Cerebellar nuclear complex (tissue), 1 donor: ENCODE measurements at places on chromosomes 12 and 14.

DNA sequence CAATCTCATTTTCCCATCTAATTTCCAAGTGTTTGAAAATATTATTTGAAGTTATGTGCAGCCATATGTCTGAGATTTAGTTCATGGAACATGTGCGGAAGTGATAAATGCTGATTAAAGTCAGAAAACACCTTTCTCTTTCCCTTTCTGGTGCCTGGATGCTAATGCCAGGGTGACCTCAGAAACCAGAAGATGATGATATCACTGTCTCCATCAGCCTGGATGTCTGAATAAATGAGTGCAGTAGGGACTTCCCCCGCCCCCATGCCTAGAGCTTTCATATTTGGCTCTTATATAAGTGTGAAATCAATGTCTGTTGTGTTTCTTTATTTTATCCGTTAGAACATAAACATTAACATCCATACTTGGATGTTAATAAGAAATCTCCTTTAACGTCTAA, 261.9 kb upstream of the LRIG3 start:
- no peak for DNase-seq

DNA sequence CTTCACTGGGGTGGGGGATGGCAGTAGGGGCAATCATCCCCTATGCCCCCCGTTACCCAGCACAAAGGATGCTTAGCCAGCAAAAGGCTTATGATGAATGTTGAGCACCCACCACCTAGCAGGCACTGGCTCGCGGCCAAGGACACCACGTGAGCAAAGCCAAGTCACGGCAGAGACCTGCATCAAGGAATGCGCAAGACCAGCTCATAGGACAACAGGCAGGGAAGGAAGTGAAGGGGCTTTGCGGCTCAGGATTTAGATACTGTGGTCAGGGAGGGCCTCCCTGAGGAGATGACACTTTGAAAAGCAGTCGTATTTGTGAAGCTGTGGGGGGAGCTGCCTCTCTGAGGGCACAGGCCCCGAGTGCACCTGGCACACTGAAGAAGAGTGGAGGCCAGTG, 32.8 kb downstream of the SH2B3 start:
- DNase-seq, result no peak

DNA sequence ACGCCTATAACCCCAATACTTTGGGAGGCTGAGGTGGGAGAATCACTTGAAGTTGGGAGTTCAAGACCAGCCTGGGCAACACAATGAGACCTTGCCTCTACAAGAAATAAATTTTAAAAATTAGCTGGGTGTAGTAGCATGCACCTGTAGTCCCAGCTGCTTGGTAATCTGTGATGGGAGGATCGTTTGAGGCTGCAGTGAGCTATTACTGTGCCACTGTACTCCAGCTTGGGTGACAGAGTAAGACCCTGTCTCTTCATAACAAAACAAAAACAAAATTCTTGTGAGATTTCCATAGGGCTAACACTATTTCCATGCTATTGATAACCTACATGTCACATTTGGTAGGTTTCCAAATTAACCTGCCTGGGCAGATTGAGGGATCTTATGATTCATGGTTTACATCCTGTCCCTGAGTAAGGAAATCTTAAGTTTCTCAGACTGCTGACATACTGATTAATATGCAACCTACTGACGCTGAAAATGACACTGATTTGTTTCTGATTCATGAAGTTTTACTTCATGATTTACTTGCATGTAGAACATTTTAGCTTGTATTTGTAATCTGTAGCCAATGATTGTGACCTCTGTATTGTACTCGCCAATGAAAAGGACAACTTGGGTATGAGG, 15.9 kb downstream of the ATP6V1D start:
- DNase-seq, result no peak

DNA sequence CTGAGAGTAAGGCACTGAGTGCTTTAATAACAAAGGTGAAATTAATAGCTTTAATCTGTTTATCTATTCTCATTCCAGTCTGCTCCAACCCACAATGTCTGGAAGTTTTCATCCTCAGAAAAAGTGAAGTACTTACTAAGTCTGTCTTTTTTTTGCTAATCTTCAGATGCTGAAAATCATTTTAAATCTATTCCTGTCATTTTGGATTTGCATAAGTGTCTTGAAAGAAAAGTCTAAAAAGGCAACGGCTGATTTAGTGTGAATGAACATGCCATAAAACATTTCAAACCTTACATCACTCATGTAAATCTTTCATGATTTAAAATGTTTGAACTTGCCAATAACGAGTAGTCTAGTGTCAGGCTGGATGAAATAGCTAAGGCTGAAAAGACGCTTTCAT, 685.6 kb downstream of the RPS29 start:
- DNase-seq, result no peak

GRCh38 chr12:4991373-4991772, 52.3 kb upstream of the KCNA5 start:
- no peak for DNase-seq

GRCh38 chr12:103028881-103029639, 71.6 kb downstream of the ASCL1 start:
- DNase-seq, result no peak

DNA sequence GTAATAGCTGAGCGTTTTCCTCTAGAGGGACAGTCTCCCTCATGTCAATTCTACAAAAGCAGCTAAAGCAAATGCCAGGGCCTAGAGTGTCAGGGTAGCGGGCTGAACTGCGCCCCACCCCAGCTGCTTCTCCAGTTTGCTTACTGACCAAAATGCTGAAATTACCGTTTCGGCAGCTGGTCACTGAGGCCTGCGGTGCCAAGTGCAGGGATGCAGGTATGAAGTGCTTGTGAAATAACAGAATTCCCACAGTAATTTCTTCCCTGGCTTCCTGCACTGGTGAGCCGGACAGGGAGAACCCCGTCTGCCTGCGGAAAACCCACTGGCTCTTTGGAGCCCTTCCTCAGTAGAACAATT, 19.1 kb downstream of the PSMC1 start:
- no peak for DNase-seq

DNA sequence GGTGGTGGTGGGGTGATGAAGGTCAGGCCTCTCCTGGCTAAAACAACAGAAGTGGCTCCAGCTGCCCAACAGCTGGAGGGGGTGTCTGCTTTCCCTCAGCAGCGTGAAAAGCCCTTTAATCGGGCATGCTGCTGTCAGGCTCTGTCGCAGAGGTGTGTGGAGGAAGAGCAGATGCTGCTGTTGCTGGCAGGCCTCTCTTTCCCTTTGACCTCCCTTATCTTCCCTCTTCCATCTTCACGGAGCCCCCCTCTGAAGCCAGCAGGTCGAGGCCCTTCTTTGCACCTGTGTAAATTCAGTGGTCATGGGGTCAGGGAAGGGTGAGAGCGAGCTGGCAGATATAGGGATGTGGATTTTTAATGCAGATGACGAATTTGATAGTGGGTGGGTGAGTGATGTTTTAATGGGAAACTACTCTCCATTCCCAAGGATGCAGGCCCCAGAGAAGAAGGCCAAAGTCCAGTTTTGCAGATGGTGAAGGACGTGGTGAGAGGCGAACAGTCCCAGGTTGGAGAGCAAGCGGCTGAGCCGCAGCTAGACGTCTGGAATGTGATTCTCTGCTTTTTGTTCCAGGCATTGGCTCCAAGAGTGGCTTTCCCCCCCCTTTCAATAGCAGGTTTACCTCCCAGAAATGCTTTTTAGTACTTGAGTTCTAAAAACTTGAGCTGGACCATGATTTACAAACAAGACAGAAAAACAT, 64.0 kb downstream of the SMOC1 start:
- DNase-seq, result no peak

DNA sequence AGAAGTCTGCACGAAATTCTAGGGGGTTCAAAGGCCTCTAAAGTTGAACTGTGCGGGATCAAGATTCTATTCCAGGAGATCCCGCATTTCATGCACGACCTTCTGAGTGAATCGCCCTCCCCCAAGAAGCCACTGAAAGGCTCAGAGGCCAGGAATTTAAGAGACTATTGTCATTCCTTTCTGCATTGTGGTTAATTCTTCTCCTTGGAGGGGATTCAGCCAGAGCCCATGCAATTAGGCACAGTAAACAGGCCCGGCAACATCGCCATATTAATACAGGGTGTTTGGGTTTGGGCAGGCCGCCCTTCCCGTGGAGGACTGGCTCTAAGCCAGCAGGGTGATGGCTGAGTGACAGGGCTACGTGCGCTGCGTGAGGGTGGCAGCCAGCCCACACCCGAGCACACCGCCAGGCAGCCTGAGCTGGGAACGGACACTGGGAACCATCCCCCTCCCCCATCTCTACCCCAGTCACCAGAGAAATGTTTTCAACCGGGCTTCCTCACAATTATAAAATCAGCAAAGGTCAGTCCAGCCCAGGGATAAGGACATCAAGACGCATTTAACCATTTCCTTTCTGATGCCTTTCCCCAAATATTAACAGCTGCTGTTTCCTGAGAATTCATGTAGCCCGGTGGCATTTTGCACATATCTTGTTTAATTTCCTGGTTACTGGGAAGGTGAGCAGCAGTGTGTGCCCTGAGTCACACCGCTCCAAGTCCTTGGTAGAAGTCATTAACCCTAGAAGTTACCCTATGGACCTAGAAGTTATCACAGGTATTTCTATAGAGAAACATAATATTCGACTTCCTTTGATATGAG, 12.5 kb downstream of the EGLN3 start:
- DNase-seq, result no peak

DNA sequence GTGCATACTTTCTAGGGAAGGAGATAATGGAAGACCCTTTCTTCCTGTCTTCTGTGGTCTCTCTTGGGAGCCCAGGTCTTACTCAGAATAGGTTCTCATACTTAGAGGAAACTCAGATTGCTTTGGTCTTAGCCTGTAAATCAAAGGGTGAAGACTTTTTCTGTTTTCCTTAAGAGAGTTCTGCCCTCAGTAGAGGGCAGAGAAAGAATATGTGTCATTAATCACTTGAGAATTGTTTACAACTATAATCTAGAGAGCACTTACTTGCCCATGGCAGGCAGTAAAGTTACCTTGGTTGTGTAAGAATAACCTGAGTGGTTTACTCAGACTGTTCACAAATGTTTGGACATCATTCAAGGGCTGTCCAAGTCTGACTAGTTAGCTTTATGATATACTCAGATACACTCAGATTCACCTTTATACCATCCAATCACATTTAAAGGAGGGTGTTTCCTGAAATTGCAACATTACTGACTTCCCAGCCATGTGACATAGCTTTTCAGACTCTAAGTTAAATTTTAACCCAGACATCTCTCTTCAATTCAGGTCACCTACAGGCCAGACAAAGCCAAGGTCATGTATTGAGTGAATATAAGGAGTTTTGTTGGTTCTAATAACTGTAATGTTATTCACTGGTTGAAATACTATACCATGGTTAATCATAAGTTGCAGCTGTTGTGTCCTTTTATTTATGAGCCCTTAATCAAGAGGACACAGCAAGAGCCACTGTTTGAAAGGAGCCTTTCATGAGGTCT, 372.2 kb downstream of the RAD51B start:
- no peak for DNase-seq

DNA sequence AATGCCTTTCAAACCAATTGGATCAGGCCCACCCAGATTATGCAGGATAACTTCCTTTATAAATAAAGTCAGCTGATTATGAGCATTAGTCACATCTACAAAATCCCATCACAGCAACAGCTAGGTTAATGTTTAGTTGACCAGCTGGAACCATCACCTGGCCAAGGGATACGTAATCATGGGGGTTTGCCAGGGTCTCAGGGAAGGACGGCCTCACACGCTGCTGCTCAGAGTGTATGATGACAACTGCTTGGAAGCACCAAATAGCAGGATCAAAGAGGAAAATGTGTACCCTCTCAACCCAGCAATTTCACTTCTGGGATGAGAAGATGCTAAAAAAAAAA, 162.6 kb downstream of the SLC15A4 start:
- DNase-seq, result peak; percentile 12

DNA sequence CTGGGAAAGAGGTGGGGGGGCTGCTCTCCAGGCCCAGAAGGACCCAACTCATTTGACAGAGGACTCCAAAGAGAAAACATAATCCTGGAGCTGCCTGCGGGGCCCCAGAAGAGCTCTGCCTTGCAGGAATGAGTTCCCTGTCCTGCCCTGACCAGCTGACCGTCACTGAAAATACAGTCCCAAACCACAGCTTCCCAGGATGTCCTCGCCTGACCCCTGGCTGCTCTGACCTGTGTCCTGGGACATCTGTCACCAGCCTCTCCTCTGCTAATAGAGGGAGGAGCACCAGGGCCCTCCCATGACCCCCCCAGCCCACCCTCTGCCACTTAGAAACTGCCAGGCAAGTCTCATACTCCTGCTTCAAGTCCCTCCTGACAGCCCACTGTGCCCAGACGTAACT, 9.8 kb downstream of the FIGNL2 start:
- DNase-seq, result no peak

DNA sequence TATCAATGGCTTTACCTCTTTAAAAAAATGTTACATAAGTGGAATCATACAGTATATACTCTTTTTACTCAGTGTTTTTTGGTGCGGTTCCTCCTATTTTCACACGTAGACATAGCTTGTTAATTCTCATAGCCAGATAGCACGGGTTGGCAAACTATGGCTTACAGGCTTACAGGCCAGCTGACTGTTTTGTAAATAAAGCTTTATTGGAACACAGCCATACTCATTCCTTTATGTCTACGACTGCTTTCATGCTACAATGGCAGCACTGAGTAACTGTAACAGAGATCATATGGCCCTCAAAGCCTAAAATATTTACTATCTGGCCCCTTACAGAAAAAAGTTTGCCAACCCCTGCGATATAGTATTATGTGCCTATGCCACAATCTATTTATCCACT, 5.8 kb upstream of the DAAM1 start:
- DNase-seq, result no peak

DNA sequence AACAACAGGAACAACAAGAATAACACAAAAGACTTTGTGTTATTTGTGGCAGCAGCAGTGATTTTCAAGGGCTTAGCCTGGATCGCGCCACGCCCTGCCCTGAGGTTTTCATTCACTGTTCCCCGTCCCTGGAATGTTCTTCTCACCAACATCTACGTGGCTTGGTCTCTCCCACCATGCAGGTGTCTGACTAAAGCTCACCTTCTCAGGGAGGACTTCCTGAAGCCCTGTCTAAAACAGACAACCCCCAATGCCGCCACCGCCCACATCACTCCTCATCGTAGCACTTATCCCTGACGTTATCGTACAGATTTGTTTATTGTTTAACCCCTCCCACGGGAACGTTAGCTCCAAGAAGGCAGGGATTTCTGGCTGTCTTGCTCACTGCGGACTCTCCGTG, 40.4 kb downstream of the P2RX4 start:
- no peak for DNase-seq

DNA sequence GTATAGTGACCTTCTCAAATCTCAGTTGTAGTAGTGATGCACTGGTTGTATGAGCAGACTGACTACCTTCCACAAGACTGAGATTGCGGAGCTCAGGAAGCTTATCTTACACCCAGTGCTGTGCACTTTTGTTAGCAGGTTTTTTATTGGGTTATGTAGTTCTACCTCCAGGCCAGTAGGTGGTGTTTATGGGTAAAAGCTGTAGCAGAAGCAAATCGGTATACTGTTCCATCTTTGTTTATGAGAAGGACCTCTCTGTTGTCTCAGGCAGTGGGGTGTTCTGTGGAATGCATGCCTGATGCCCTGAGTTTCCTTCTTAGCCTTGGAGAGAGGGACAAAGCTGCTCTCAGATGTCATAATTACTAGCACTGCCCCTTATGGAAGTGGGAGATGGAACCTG, 217.8 kb downstream of the LRFN5 start:
- DNase-seq, result no peak
